ENCODE measurements at places on chromosomes 7 and 10.

DNA sequence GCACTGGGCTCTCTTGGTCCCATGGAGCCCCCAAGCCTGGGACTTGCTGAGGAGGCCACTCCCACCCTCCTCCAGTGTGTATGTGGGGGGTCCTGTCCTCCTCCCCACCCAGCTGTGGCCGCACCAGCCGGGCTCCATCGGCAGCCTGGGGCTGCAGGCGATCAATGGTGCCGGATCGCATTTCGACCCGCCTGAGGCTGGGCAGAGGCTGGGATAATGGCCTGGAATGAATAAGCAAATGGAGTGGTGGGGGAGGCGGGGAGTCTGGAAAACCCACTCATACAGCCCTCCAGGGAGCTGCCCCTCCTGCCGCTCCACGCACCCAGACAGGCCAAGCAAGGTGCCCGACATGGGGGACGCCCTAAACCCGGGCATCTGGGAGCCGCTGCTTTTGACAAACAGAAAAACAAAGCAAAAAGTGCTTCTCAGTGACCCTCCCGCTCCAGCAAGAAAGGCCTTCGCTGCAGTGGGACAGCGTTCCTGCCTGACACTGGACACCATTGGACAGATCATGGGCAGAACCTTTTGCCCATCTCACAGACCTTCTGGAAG, 160.5 kb downstream of the NRF1 start:
- DNase-seq, result no peak

GRCh38 chr7:99125505-99125865, 18.4 kb downstream of the SMURF1 start:
- DNase-seq, result no peak

DNA sequence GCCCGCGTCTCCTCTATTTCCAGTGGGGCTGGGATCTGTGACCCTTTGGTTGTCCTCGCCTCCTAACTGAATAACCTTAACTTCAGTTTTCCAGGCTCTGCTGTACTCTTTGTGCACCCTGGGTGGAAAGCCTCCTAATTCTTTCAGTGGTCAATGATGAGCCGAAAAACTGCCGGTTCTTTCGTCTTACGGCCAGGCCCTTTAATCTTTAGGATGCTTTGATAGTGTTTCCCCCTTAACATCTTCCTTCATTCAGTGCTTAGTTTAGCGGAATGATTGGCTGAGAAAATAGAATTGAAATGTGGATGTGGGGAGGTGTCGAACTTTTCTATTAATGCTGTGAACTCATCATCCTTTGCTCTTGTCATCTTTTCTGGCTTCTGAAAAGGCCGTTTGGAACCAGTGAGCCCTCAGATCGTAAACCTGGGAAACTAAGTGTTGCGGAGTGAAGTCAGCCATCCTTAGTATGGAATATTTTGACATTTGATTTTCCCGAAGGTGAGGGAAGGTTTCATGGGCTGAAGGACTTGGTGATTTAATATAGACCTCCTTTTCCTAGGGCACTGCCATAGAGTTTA, 847 bp downstream of the GARS1 start:
- DNase-seq, result peak; percentile 32

DNA sequence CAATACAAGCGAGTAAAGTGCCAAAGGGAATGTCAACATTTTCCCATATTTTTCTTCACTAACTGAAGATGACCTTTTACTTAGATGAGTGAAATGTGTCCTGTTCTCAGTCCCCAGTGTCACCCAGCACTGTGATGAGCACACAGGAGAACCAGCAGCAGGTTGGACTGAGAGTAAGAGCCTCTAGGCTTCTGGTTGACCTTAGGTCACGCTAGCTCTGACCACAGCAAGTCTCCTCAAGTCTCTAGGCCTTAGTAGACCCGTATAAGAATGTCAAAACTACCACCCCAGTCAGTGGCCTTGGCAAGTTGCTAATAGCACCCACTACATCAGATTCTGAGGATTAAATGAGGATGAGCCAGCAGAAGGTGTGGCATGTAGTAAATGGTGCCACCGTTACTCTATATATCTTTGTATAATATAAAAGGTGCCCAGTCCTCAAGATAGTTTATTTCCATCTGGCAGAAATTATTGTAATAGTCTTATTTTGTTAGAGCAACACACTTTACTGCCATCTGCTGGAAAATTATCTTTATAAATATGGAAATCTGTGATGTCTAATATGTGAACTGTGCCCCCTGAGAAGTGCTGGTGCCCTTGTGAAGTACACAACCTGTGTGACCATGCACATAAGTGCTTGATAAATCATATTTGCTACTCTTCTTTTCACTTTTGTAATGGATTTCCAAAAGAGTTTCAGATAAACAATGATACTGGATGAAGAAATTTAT, 75.7 kb downstream of the SPAG6 start:
- DNase-seq, result peak; percentile 17

DNA sequence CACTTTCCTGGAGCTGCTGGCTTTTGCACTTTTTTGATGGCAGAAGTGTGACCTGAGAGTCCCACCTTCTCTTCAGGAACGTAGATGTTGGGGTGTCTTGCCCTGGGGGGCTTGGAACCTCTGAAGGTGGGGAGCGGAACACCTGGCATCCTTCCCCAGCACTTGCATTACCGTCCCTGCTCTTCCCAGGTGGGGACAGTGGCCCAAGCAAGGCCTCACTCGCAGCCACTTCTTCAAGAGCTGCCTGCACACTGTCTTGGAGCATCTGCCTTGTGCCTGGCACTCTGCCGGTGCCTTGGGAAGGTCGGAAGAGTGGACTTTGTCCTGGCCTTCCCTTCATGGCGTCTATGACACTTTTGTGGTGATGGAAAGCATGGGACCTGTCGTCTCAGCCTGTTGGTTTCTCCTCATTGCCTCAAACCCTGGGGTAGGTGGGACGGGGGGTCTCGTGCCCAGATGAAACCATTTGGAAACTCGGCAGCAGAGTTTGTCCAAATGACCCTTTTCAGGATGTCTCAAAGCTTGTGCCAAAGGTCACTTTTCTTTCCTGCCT, 31.1 kb downstream of the PFKFB3 start:
- DNase-seq, result no peak

DNA sequence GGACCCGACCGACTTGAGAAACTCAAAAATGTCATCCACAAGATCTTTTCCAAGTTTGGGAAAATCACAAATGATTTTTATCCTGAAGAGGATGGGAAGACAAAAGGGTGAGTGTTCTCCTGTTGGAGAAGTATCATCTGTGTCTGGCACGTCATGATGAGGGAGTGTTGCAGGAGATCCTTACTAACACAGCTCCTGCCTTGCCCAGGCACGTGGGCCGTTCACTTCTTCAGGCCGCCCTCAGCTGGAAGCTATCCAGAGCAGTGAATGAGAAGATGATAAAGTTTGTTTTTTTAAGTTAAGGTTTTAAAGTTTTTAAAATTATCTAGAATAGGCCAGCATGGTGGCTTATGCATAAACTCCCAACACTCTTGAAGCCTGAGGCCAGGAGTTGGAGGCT, 6.2 kb downstream of the EIF3B start:
- peak; percentile 77 for DNase-seq

DNA sequence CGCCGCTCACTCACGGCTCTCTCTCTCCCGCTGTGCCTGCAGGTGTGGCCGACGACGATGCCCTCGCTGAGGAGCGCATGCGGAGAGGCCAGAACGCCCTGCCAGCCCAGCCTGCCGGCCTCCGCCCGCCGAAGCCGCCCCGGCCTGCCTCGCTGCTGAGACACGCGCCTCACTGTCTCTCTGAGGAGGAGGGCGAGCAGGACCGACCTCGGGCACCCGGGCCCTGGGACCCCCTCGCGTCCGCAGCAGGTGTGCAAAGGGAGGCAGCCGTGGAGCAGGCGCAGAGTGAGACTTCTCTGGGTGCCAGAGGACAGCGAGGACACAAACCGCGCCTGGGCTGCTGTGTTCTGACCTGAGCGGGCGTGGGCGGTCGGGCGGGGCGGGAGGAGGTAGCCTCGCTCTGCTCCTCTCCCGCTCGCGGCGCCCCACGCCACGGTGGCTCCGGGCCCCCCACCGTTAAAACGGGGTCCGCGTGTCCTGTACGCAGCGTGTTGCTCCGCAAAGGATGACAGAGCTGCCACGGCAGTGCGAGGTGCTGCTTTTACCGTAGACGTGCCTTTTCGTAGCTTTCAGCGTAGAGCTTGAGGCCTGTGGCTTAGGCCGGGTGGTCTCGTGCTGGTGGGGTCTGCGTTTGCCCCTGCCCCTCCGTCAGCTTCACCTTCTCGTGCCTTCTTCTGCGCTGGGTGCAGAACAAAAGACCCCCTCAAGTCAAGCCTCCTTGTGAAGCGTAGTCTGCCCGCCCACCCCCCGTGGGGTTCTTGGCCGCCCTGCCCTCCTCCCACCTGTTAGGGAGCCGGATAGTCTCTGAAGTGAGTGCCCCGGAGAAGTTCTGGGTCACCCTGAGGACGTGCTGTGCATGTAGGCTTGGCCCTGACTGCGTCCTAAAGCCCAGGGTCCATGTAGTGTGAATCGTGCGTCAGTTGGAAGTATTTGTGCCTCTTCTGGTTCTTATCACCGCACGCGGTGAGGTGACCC, 73.2 kb downstream of the DNAJB6 start:
- no peak for DNase-seq

GRCh38 chr7:5679813-5680473, 101.5 kb downstream of the RNF216 start:
- DNase-seq, result no peak

DNA sequence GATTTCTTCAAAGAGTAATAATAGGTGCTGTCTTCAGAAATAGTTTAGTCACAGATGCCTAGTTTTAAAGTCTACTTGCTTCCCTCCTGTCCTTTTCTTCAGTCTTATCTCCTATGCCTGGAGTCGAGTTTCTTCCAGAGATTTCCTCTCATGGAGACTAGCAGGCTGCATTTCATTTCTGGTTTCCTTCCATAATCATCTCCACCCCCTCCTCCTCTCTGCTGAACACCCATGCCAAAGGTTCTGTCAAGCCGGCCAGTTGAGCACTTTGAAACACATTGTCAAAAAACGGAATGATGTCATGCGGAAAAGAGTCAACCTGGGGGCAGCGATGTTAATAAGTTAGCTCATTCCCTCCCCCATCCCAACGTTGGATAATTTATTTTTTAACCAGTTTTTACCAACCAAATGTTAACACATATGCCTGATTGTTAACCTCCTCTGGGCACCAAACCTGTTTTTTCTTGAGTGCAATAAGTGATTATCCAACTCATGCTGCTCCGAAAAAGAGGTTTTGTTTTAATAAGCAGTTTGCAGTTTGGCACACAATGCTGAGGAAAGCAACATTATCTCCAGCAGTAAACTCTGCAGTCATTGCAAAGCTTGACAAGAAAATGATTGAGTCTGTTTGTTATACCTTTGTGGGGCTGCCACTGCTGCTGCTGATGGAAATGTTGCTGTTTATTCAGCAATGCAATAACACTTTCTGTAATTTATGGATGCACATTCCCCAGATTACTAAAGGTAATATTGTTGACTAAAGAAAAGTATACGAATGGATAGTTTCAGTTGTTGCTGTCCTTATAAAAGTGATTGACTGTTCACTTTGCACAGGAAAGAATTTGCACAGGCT, 161.6 kb downstream of the LRMDA start:
- no peak for DNase-seq

GRCh38 chr7:50952544-50952943, 169.8 kb upstream of the GRB10 start:
- no peak for DNase-seq

- DNase-seq, result peak; percentile 95
Measured at GRCh38 chr10:101031128-101031795, at the start of the genes PDZD7 and SFXN3. Gene PDZD7 (minus strand): TSS chr10:101031129. CDS start chr10:101030219, 910 bp downstream. Gene SFXN3 (plus strand): TSS chr10:101031234. CDS start chr10:101034695, 3,461 bp downstream.

GRCh38 chr10:71475243-71475871, 78.6 kb downstream of the CDH23 start:
- no peak for DNase-seq

- no peak for DNase-seq
Measured at GRCh38 chr7:55438757-55439525, 73.8 kb downstream of the LANCL2 start.

DNA sequence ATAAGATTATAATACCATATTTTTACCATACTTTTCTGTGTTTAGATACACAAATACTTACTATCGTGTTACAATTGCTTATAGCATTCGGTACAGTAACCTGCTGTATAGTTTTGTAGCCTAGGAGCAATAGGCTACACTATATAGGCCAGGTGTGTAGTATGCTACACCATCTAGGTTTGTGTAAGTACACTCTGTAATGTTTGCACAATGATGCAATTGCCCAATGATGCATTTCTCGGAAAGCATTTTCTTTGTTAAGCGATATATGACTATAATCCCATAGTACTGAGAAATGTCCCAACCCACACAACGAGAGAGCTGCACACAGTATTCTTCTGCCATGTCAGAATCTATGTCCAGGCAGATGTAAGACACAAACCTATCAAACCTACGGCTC, 160.0 kb downstream of the NEBL start:
- DNase-seq, result no peak

GRCh38 chr10:36534471-36535002, 590.9 kb upstream of the ANKRD30A start:
- no peak for DNase-seq

DNA sequence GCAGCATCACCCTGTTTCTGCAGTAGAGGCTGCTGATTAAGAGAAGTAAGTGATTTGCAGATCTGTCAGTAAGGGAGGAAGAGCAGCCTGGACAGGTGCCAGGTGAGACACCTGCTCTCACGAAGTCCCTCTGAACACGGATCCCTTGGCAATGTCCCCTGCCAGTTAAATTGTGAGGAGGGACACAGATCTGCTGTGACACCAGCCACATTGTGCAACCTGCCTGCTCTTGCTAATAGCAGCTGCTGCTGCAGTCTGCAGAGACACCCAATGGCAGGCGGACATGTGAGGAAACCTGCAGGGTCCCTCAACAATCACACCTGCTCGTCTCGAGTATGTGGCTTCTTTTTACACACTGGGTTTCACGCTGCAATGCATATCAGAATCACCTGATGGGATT, 31.9 kb downstream of the ANXA11 start:
- no peak for DNase-seq

- DNase-seq, result no peak
Measured at GRCh38 chr7:37048674-37049073, 324.4 kb upstream of the AOAH start.

- no peak for DNase-seq
Measured at GRCh38 chr7:30682212-30683083, at the start of gene CRHR2. Gene CRHR2 (minus strand): TSS chr7:30682456. CDS start chr7:30682280, 176 bp downstream.

DNA sequence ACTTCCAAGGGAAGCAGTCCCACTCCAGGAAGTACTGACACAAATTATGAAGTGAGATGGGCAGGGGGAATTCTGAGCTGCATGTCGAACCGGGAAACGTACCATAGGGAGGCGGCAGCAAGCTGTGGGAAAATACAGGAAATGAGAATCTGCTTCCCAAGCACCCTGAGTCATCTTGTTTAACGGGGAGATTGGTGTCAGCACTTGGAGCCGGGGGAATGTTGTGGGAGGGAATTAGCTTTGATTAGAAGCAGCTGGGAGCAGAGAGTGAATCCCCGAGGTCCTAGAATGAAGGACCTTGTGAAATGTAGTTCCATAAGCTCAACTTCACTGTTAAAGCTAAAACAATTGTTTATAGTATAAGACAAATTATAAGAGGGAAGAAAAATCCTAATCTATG, 141.4 kb upstream of the PRKCQ start:
- DNase-seq, result no peak

Measured in hematopoietic multipotent progenitor cell treated with erythropoietin and hydrocortisone succinate and interleukin-3 and kit ligand, for 15 days (in vitro differentiated cells).